ENCODE measurements at places on chromosomes 6 and 20. TPM values are rescaled to one million over a fixed set of nuclear protein-coding genes. Genes with fewer than 3 reads are reported as not detected.
A peak's percentile ranks its signal among the peaks of the same experiment; 100 is the strongest.

- peak; percentile 32 for DNase-seq
Observed at GRCh38 chr6:75024828-75025227, 181.0 kb downstream of the COL12A1 start.

The PPP1R3D gene
- polyA plus RNA-seq: 5.2 TPM

DNA sequence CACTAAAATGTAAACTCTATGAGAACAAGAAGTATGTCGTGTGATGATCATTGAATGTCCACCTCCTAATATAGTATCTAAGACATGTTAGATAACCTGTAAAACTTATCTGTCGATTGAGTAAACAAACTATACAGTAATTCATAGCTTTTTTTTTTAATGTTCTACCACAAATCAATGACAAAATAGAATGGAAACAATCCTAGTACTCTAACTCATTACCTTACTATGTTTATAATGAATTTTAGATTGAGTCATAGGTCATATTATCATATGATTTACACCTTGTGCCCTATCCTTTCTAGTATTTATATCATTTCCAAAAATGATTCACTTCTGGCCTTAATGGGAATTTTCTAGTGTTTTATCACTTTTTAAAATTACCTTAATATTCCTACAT lies 6.1 kb downstream of the VTA1 start:
- DNase-seq: no peak

The TCP11 gene
- 0.63 TPM for polyA plus RNA-seq

DNA sequence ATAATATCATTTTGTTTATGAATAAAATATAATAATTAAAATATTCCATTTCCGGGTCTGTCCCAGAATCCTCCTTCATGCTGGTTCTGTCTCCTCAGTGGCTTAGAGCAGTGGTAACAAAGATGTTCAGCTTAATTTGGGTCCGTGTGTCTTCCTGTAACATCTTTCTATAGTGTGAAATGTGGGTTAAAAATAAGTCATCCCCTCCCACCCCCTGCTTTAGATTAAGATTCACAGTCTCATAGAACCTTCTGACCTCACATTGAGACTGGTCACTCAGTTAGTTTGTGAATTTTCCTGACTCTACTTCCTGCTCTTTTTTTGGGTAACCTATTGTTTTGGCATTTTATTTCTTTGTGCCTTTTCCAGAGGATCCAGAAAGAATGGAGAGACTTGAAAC lies 55.2 kb downstream of the SLX4IP start:
- no peak for DNase-seq
